Head of caudate nucleus (tissue), 42 donors: ENCODE measurements at places on chromosomes 1 and 21.

DNA sequence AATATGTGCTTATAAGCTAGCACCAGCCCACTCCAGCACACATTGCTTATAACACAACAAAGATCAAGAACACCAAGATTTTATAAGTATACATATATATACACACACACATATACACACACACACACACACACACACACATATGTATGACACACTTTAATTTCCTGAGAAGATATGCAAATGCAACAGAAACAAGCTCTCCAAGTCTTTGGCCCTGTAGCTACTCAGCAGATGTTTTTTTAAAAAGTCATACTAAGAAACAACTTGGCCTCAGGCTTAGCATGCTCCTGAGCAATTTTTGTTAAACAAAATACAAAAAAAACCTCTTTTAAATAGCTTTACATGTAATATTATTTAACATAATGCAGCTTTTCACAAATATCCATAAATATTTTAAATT, 11.1 kb downstream of the TNFSF18 start:
- DNase-seq = no peak

- no peak for DNase-seq
These were observed 1.6 kb upstream of the ENO1 start for GRCh38 chr1:8879922-8880676.

DNA sequence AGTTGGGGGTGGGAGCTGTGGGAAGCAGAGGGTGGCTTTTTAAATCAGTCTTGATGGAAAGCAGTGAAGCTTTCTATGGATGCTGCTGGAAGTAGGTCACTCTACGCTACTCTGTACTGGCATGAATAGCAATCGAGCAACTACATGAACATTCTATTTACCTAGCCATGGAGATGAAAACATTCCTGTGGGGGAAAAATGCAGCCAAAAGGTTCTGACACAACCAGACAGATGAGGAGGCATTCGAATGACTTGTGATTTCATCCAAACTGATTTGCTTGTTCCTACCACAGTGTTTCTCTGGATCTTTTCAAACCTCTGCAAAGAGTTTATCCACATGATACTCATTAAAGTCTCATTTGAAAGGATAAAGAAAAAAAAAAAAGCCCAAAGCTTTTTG, 95.0 kb downstream of the ASTN1 start:
- DNase-seq = no peak

DNA sequence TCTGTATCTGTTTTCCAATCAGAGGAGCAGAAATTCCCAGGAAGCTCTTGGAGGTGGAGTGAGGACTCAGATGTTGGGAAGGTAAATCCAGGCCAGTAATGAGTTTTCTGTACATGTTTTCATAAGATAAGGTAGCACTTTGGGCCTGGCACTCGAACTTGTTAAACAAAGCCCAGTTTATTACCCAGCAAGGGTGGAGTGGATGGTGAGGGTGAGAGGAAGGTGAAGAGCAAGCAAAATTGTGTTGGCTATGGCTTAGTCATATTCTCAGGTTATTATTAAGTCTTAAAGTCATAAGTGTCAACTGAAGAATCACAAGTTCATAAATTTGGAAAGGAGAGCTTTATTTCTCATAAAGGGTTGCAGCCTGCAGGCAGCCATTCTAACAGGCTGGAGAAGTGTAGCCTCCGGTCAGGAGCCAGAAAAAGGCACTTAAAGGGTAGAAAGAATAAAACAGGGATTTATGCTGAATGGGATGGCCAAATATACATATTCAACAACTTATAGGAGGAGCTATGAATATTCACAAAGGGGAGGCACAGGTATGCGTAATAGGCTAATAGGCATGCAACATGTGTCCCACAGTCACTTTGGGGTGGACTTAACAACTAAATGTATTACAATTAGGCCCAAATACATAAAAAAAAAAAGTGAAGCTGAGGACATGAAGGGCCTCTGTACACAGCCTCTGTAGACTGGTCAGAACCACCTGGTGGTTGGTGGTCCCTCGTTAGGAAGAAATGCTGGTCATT, 523.9 kb downstream of the LMO4 start:
- DNase-seq = no peak

DNA sequence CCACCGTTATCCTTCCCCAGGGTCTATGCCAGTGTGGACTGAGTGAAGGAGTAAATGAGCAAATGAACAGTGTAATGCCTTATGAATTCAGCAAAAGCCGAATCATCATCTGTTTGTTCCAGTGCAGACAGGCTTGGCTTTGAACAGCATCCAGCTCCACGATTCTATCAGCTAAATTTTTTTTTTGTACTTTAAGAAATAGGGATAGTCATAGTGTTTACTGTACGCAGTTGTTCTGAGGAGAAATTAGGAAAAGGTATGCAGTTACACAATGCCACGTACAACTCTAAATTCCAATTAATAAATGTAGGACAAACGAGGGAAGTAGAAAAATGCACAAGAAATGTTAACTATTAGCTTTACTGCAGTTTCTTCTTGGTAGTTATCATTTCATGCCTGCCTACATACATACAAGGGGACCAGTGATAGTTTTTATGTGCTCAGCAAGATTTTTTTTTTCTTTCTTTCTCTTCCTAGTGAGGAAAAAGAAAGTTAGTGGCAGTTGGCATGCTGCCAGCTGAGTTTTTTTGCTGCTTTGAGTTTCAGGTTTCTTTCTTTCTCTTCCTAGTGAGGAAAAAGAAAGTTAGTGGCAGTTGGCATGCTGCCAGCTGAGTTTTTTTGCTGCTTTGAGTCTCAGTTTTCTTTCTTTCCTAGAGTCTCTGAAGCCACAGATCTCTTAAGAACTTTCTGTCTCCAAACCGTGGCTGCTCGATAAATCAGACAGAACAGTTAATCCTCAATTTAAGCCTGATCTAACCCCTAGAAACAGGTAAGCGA, at the start of gene IFI44L:
Gene IFI44L, plus strand, starts transcription at position 646 of the 777 bp plus-strand sequence. CDS start 7,468 bp downstream, outside the sequence.
- peak; percentile 2 for DNase-seq

DNA sequence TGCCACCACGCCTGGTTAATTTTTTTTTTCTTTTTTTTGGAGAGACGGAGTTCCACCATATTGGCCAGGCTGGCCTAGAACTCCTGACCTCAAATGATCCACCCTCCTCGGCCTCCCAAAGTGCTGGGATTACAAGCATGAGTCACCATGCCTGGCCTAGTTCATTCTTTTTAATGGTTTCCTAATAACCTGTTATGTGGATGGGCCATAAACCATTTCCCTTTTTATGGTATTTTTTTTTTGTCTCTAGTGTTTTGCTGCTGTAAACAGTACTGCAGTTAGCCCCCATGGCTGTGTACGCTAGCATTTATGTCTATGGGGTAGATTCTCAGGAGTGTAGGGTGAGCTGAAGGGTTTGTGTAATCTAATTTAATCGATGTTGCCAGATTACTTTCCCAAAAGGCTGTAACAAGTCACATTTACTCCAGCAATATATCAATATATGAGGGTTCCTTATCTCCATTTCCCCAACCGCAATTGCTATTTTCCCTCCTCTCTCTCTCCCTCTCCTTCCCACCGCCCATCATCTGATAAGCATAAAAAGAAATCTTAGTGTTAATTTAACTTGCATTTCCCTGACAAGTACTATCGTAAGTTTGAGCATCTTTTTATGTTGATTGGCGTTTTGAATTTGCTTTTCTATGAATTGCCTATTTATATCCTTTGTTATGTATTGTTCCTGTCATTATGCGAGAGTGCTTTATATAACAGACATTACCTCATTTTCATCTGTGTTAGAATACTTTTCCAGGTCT, 28.7 kb downstream of the RCSD1 start:
- DNase-seq = no peak

- no peak for DNase-seq
These were observed 32.0 kb downstream of the SUSD4 start for GRCh38 chr1:223331929-223332328.

GRCh38 chr1:156750191-156750672, 1.2 kb downstream of the HDGF start:
- DNase-seq = no peak

GRCh38 chr1:150299716-150300115, 6.1 kb downstream of the MRPS21 start:
- no peak for DNase-seq

DNA sequence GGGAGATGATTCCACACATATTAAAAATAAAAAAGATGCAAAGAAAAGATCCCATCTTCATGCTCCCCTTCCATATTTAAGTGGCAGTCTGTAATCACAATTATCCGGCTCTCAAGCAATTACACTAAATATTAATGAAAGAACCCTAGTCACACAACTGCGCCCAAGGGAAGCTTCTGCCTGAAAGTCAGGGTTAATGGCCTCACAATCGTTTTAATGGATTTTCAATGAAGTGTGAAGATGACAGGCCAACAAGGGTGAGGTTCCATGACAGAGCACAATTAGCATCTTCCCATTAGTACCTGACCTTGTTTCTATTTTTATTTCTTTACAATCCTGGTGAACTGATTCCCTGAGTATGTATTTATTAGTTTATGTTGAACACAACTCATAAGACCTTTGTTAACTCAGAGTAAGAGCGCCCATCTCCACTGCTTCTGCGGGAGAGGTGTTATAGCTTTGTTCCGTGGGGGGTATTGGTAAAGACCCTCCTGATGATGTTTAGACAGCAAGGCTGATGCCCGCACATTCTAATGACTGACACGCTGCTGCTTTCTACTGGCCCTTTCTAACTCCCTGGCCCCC, 80.9 kb downstream of the IER5 start:
- DNase-seq = no peak

GRCh38 chr1:198165927-198166647, 9.3 kb downstream of the NEK7 start:
- no peak for DNase-seq

DNA sequence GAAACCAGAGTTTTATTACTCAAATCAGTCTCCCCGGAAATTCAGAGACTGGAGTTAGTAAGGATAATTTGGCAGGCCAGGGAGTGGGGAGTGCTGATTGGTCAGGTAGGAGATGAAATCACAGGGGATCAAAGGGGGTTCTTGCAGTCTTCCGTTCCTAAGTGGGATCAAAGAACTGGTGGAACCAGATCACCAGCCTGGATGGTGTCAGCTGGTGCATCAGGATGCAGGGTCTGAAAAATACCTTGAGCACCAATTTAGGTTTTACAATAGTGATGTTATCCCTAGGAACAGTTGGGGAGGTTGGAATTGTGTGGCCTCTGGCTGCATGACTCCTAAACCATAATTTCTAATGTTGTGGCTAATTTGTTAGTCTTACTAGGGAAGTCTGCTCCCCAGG, 1.4 kb upstream of the CD101 start:
- no peak for DNase-seq

DNA sequence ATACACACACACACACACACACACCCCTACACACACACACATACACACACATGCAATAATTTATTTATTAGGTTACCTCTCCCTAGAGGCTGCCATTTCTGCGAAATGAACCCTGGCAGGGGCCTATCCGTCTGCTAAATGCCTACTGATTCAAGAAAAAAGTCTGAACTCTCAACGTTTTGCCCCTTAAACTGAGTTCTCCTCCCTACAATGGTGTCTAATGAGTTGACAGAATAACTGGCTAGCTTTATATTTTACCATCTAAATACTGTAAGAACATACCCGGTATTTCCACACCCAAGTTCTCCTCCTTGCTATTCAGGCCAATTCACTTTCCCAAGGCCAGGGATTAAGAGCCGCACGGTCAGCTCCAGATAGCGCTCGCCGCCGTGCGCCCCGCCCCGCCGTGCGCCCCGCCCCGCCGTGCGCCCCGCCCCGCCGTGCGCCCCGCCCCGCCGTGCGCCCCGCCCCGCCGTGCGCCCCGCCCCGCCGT, 339 bp upstream of the RNPC3 start:
- no peak for DNase-seq

DNA sequence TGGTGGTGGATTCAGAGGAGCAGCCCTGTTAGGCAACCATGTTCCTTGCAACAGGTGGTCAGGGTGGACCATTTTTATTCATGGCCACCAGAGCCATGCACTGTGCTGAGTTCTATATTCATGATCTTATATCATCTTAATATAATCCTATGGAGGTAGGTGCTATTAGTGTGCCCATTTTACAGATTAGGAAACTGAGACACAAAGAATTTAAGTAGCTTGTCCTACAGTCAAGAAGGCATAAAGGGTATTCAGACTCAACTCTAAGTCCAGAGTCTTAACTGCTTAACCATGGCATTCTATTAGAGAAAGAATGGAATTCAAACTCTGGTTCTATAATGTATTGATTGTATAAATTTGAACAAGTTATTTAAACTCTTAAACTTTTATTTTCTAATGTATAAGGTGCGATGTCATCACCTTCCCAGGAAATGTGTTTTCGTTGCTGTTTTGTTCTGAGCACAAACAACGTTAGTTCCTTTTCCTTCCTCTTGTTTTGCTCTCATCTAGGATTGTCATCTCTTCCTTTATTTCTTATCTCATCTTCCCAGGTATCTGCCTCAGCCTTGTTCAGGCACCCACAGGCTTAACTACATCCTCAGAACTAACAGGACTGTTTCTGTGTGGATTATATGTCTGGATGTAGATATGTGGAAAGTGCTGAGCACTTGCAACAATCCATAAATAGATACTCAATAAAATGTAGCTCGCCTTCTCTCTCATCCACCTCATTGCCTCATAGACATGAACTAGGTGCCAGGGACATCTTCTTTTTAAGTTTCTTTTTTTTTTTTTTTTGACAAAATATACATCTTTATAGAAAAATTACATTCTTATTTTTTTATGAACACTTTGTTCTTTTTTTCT, 207.1 kb downstream of the NFIA start:
- no peak for DNase-seq
